ENCODE measurements at places on chromosomes 3 and 15. TPM values are rescaled to one million over a fixed set of nuclear protein-coding genes. Genes with fewer than 3 reads are reported as not detected.

DNA sequence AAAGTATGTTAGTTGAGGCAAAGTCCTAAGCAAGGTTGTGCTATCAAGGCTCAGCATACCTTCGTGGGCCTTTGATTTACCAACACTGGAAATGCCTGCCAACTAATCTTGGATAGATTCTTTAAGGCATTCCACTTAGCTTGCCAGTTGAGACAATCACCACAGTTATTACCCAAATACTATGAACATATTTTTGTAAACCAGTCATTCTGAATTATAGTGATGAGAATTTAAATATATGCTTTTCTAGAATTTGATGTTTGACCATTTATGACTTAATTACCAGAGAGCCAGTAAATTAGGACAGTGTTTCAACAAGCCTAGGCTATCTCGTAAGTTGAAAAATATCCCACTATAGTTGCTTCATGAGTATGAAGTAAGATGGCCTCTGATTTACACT lies 15.5 kb downstream of the TRIM59 start:
- no peak for DNase-seq
- H3K4me1 ChIP-seq: peaks cover 29% of the 10 kb centered on the region
- no peaks in the 10 kb centered on the region for H3K27me3 ChIP-seq
- H3K36me3 ChIP-seq: peaks cover 57% of the 10 kb centered on the region
- H3K27ac ChIP-seq: no peak overlapping the region

- no peak for DNase-seq
- H3K4me3 ChIP-seq: no peak overlapping the region
- peaks cover 84% of the 10 kb centered on the region for H3K4me1 ChIP-seq
Measured at GRCh38 chr15:70504988-70505387, 258.4 kb downstream of the UACA start.

DNA sequence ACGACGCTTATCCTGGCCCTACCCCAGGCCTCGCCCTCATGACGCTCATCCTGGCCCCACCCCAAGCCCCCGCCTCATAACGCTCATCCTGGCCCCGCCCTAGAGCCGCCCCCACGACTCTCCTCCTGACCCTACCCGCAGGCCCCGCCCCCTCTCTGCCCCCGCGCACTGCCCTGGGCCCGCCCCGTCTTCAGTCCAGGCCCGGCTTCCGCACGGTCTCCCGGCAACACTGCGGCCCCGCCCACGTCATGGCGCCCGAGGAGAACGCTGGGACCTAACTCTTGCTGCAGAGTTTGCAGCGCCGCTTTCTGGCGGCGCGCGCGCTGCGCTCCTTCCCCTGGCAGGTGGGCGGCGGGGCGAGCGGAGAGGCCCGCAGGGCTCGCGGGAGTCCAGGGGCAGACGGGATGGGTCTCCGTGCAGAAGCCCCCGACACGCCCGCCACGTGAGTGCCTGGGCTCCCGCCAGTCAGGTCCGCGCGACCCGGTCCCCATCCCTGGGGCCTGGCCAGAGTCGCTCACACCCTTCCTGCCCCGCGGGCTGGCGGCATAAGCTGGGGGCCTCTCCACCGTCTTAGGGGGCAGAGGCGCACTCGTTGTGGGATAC lies 52.5 kb upstream of the ROPN1B start:
- H3K27ac ChIP-seq: peak overlapping the region; percentile 83
- peak; percentile 93 for DNase-seq
- H3K36me3 ChIP-seq: no peaks in the 10 kb centered on the region
- H3K4me3 ChIP-seq: peak overlapping the region; percentile 86
- peaks cover 24% of the 10 kb centered on the region for H3K4me1 ChIP-seq

DNA sequence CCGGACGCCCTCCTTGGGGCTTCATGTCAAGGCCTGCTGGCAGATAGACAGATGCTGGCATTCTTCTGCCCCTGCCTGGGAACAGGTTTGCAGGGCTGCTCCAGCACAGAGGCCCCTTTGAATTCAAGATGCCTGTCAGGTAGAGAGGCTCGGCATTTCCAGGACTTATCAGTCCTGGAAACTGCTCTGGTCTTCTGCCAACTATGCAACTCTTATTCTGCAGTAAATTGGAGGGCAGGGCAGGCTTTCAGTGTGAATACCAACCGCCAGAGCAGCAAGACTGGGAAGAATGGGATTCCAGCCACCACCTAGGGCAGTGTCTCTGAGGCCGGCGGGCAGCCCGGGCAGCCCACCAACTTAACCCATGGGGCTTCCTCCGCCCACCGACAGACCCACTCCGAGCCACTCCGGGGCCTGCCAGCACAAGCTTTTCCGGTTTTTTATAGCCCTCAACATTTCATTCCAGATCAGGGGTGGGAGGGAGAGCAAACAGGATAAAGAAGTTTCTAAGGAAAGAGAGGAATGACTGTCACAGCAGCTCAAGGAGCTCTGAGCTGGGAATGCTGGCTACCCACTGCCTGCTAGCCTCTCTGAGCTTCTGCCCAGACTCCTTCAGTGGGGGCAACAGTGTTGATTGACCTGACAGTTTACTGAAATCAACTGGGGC lies 140.9 kb downstream of the NTRK3 start:
- H3K27me3 ChIP-seq: no peaks in the 10 kb centered on the region
- H3K4me3 ChIP-seq: no peak overlapping the region
- H3K27ac ChIP-seq: no peak overlapping the region
- H3K4me1 ChIP-seq: no peaks in the 10 kb centered on the region

The SLC24A5 gene
- not detected for total RNA-seq

GRCh38 chr3:99848433-99848832 lies 30.8 kb downstream of the CMSS1 start:
- H3K27ac ChIP-seq: no peak overlapping the region
- H3K27me3 ChIP-seq: no peaks in the 10 kb centered on the region
- H3K4me1 ChIP-seq: peaks cover 26% of the 10 kb centered on the region
- no peak overlapping the region for H3K4me3 ChIP-seq
- H3K36me3 ChIP-seq: peaks cover 3% of the 10 kb centered on the region
- DNase-seq: no peak
